H7 (cell line): ENCODE measurements at places on chromosomes 12 and 14.

GRCh38 chr12:9334041-9334692, 126.0 kb upstream of the PZP start:
- no peak for DNase-seq

GRCh38 chr14:68947802-68948201, 31.3 kb downstream of the ACTN1 start:
- DNase-seq, result no peak

DNA sequence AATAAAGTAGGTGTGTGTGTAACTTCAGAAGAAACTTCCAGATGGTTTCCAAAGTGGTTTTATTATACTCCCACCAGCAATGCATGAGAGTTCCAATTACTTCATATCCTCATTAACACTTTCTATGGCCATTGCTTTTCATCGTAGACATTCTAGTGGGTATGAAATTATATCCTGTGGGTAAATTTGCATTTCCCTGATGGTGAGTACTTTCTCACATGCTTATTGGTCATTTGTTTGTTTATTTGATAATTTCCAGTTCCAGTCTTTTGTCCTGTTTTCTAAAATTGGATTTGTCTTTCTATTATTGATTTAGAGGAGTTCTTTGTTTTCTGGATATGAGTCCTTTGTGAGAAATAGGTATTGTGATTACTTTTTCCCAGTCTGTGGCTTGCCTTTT, 70.9 kb downstream of the PRKCH start:
- DNase-seq, result no peak

DNA sequence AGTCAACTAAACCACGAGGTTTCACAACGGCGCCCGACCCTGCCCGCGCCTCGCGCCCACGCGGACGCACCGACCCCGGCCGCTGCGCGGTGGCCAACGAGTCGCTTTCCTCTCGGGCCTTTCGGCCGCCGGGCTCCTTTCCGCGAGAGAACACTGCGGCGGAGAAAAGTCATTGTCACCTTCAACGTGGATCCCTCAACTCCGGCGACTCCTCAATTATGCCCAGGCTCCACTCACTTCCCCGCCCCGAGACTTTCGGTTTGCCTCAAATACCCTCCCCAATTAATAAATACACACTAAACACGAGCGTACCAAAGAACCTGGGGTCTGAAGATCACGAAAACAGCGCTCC, 450 bp downstream of the SINHCAF start:
- DNase-seq, result peak; percentile 42

DNA sequence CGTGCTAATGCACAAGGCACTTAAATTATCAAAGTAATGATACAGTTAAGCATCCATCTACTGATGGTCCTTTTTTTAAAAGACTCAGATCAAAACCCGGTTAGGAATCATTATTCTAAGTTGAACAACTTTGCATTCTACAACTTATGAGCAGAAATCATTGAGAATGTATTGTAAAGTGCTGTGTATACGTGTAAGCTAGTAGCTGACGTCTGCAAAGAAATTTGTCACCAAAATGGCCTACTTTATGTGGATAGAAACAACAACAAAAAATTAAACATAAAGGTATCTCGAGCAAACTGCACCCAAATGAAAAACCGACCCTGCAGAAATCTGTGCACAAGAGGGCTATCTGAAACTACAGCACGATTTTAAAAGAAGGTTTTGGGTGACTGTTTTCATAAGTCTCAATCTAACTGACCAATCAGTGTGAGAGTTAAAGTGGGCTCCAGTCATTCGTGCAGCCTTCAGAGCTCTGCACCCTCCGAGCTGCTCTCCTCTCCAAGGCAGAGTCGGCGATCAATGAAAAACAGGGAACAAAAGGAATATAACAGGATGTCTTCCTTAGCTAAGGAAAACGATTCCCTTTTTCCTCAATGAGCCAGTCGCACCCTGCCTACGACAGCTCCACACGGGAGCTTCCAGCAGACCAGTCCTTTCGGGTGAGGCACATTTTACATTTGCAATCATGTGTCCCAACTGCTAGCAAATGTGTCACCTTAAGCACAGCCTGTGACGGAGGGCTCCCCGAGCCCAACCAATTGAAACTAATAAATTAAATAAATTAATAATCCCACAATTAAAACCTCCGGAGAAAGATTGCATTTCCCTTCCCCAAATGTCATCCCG, 200.7 kb upstream of the FOXN3 start:
- peak; percentile 54 for DNase-seq

DNA sequence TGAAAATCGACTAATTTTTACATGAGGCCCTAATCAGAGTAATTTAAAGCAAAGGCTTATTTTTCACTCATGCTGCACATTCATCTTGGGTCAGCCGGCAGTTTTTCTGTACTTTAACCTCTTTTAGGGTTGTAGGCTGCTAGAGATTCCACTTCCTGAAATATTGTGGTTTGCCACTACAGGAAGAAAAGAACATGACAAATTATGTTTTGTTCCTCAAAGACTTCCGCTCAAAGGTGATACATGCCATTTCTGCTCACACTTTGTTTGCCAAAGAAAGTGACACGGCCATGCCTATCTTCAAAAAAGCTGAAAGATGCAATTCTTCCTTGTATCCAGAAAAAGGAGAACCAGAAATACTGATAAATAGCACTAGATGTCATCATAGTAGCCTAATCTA, 183.4 kb upstream of the PPFIA2 start:
- DNase-seq, result no peak

DNA sequence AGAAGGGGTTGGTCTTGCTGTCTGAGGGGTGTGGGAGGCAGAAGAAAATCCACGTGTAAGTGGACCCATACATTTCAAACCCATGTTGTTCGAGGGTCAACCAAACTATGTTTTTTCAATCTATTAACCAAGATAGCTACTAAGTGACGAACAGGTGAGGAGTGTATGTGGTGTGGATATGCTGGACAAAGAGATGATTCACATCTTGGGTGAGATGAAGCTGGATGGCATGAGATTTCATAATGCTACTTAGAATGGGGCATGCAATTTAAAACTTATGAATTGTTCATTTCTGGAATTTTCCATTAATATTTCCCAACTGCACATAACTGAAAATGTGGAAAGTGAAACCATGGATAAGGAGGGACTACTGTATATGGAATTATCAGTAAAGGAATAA, 17.9 kb upstream of the KTN1 start:
- no peak for DNase-seq

DNA sequence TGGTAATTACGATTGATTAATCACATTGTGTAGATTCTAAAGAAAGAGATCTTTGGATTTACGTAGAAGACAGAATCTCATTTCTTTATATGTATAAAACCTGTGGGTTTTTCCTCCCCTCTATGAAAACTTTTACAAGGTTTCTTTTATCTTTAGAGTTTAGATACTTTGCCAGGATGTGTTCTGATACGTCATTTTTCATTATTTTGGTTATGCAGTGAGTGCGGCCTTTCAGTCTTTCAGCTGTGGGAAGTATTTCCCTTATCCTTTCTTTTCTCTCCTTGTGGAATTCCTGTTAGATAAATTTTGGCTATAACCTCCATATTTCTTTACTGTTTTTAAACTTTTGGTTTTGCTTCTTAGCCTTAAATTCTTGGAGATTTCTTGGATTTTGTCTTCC, 92.7 kb downstream of the TTLL5 start:
- DNase-seq, result no peak

GRCh38 chr12:92973614-92974013, 44.5 kb upstream of the EEA1 start:
- DNase-seq, result no peak

GRCh38 chr14:62079038-62079437, 316.8 kb downstream of the SNAPC1 start:
- DNase-seq, result no peak

GRCh38 chr12:59651229-59651920, 55.5 kb downstream of the SLC16A7 start:
- DNase-seq, result no peak

DNA sequence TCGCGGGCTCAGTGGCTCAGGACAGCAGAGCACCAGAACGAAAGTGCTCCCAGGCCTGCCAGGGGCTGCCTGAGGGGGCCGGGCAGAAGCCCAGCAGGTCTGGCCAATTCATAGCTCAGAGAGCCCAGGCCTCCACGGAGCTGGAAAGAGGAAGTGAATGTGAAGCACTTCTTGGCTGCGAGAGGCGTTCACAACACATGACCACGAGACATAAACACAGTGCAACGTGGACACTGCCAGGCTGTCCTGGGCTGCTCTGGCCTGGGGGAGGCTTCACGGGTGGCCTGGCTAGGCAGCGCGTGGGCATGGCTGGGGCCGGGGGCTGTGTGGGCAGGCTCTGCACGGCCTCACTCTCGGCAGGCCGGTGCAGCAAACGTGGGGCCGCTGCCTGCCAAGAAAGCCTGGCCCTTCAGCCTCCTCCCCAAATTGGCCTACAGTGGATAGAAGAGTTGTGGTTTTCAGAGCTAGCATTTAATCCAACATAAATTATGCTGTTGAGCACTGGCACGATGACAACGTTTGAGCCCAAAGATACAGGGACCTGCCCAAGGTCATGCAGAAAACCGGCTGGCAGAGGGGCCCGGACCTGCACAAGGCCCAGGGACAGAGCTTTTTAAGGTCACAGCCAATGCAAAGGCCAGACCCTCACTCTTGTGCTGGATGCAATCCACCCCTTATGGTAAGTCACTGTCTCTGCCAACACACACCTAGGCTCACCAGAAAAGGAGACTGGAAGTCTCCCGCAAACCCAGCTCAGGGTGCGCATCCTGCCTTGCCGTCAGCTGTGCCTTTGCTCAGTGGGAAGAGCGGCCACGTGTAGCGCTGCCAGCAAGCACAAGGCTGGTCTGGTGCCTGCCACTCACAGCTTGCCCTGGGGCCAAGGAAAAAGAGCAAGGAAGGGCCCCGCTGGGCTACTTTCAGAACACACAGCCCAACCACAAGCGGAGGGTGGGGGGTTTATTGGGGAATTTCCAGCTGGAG, 8.6 kb downstream of the SLC25A29 start:
- DNase-seq, result peak; percentile 61

DNA sequence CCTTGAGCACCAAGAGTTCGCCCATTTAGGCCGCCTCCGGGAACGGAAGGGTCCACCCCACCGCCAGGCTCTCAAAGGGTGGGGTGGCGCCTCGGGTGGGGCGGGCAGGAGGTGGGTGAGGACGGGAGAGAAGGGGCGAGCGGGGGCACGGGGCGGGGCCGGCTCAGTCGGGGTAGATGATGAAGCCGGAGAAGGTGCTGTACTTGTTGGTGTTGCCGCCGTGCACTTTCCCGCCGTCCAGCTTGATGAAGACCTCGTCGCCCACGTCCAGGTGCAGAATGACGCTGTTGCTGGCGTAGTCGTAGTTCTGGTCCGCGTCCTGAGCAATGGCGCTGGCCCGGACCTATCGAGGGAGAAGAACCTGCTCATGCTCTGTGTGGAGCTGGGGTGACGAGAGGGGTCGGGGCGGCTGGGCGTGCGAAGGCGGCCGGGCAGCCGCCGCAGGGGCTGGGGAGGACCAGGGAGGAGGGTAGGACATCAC, 4.1 kb downstream of the C1QL4 start:
- peak; percentile 81 for DNase-seq

- no peak for DNase-seq
Measured at GRCh38 chr14:20556500-20557211, 4.2 kb downstream of the RNASE9 start.

DNA sequence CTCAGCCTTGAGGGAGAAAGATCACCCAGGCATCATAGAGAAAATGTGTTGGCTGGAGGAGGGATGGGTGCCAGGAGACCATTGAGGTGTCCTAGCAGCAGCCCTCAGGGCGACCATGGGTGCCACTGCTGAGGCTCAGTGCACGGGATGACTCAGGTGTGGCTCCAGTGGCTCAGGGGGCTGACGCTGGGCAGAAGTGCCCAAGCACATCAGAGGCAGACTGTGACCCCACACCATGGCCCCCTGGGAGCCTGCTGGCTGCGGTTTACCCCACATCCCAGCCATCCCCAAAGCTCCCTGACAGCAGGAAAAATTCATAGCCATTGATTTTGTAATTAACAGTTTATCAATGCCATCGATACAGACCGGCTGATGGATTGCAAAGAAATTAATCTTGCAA, 120.7 kb downstream of the ESRRB start:
- DNase-seq, result no peak

- DNase-seq, result no peak
Measured at GRCh38 chr14:65560340-65561027, 148.0 kb downstream of the FUT8 start.

- no peak for DNase-seq
Measured at GRCh38 chr12:58479401-58479800, 440.9 kb downstream of the LRIG3 start.

- peak; percentile 92 for DNase-seq
Measured at GRCh38 chr14:68795597-68796417, 2.9 kb upstream of the ZFP36L1 start.

DNA sequence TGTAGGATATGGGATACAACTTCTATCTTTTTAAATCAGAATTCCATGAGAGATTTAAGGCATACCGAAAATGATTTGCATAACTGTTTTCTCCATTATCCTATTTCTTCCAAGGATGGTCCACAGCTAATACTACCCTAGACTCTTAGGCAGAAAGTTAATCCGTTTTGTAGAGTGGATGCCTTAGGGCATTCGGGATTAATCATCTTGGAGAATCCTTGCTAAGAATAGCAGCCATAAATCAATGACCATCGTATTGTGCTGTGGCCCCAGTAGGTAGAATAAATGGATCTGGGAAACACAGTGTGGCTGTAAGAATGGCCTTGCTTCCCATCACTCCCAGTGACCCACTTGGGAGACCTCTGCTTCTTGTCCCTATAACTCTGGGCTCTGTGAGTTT, 99.6 kb downstream of the SSPN start:
- DNase-seq, result no peak

GRCh38 chr12:78864870-78865463, 393 bp downstream of the SYT1 start:
- peak; percentile 11 for DNase-seq

- DNase-seq, result no peak
Measured at GRCh38 chr12:19645823-19646222, 206.5 kb downstream of the AEBP2 start.

GRCh38 chr12:30967026-30967425, 40.5 kb downstream of the TSPAN11 start:
- DNase-seq, result no peak

DNA sequence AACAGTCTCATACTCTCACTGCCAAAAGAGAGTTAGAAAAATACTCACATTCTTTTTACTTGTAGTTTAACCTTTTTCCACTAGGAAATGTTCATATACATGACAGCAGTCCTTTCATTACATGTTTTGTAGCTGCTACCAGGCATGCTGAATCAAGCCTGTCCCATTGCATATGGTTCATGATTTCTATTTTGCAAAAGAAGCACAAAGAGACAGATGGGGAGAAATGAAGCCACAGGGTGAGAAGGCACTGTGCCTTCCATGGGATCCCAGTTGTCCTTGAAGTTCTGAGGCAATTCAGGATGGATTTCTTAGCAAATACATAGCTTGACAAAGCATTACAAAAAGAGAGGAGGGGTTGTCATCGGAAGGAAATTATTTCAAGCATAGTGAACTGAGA, 89.5 kb downstream of the SMOC1 start:
- DNase-seq, result no peak

- DNase-seq, result no peak
Measured at GRCh38 chr12:66541426-66541825, 137.4 kb downstream of the GRIP1 start.

GRCh38 chr12:99476956-99477355, 170.6 kb upstream of the GARIN6 start:
- no peak for DNase-seq

- no peak for DNase-seq
Measured at GRCh38 chr12:49955899-49956662, 5.5 kb downstream of the AQP2 start.

GRCh38 chr12:20438299-20438779, 70.0 kb downstream of the PDE3A start:
- DNase-seq, result no peak

- DNase-seq, result no peak
Measured at GRCh38 chr12:116635487-116635886, 76.3 kb downstream of the MAP1LC3B2 start.
